GM12878 (cell line): ENCODE measurements at places on chromosomes 7 and 10.

- DNase-seq = no peak
Measured at GRCh38 chr10:1379601-1380000, 323.4 kb downstream of the WDR37 start.

DNA sequence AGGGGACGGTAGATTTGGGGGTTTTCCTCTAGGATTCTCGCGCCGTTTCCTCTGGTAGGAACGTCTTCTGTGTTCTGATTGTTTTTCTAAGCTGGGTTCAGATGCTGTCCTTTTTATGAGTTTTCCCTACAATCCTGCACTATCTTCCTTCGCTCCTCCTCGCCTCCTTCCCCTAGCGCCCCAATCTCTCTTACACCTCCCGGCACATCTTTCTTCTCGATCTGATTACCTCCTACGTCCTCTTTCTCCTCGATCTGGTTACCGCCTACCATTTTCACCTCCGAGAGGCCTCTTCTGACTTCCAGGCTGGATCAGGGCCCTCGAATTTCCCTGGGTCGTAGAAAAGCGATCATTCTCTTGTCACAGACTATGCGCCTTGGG, 413 bp downstream of the BUD31 start:
- no peak for DNase-seq

GRCh38 chr10:112605063-112605462, 158.0 kb downstream of the VTI1A start:
- DNase-seq = no peak

- no peak for DNase-seq
Measured at GRCh38 chr7:22240904-22241571, 115.9 kb downstream of the RAPGEF5 start.

DNA sequence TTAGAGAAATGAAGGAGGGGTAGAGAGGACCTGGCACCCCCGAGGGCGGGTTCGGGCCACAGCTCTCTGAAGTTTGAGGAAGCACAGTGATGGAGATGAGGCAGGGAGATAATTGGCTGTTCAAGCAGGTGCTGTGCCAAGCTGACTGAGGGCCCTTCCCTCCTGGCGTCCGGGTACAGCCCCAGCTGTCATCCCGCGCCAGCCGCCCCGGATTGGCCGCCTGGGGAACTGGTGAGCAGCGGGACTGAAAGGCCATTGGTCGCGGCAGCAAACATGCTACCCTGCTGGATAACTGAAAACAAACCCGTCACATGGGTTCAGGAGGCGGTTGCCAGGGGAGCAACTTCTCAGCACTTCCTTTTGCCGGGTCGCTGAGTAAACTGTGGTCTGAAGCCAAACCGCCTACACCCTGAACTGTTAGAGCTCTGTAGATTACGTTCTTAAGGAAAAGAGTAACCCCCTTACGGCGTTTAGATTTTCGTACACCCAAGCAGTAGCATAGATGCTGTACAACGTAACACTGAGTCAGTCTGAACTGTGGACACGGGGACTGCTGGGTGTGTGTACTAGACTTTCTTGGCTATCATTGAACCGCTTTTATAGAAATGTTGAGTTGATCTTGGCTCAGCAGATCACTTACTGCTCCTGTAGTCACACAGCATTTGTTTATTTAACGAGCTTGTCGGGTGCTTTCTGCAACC, 1.3 kb downstream of the INSIG1 start:
- peak; percentile 92 for DNase-seq

GRCh38 chr10:132861884-132862461, 76.0 kb upstream of the NKX6-2 start:
- DNase-seq = no peak
